ENCODE measurements at places on chromosomes 5 and 9.
A peak's percentile ranks its signal among the peaks of the same experiment; 100 is the strongest.

- DNase-seq = no peak
Observed at GRCh38 chr5:175254155-175254554, 189.8 kb downstream of the DRD1 start.

DNA sequence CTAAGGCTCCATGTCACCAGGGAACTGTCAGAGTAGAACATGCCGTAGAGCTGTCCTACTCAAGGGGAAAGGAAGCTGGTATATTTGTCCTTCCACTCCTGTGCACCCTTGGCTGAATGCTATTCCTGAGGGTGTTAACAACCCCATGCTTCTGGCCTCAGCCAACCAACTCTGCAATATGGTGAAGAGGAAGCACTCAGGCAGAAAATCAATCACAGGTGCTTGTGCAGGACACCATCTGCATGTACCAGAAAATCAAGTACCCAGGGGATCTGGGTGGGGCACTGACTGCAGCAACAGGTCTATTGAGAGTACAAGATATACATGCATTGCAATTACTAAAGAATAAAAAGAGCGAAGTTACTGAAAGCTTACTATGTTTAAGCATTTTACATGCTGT, 51.4 kb upstream of the NEK6 start:
- no peak for DNase-seq

- no peak for DNase-seq
Observed at GRCh38 chr5:76870046-76870445, 20.2 kb downstream of the S100Z start.

GRCh38 chr9:91033797-91034196, 232.2 kb downstream of the SYK start:
- DNase-seq = peak; percentile 12

DNA sequence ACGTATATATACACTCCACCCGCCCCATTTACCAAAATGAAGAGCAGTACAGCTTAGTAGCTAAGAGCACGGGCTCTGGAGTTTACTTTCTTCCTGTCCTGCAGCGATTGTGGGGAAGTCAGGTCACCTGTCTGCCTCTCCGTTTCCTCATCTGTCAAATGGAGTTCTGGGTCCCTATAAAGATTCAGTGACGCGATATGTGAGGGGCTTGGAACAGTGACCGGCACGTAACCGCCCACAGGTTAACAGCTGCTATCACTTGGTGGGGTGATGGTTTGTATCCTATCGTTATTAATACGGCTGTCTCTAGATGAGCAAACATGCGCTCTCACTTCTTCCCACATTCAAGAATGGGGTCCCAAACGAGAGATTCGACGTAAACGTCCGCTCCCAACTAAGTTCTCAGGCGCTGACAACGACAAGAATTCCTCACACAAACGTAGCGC, 426 bp downstream of the FAM114A2 start:
- no peak for DNase-seq

DNA sequence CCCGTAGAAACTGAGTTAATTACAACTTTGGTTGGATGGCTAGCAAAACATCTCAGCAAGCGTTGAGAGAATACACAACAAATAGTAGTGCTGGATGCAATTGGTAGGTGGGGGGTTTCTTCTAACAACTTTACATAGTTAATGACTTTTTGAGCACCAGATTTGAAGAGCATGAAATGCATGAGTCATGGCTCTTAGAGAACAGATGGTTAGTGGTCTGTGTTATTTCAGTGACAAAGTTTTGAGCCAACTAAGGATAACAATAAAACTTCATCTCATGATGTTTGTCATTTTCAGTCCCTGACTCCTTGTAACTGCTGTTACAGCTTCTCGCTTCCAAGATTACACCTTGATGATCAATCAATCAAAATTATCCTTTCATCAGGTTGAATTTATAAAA, 399.0 kb upstream of the BRINP1 start:
- no peak for DNase-seq

GRCh38 chr9:128901822-128902221, 19.0 kb upstream of the PHYHD1 start:
- DNase-seq = no peak

DNA sequence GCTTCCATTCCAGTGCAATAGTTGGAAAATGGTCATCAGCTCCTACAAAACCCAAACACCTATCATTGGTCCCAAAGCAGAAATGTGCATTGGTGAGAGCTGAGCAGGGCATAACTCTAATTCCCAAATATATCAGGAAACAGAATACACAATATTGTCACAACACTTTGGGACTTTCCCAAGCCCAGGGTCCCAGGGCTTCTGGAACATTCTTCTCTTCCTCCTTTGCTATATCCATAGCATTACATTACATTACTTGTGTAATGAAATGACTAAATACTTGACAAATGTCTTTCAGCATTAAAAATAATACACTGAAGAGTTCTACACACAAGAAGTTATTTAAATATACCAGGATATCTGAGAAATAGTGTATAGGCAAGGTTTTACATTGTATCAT, 45.6 kb downstream of the LIX1 start:
- DNase-seq = no peak

GRCh38 chr5:10726913-10727517, 34.0 kb downstream of the DAP start:
- DNase-seq = no peak

DNA sequence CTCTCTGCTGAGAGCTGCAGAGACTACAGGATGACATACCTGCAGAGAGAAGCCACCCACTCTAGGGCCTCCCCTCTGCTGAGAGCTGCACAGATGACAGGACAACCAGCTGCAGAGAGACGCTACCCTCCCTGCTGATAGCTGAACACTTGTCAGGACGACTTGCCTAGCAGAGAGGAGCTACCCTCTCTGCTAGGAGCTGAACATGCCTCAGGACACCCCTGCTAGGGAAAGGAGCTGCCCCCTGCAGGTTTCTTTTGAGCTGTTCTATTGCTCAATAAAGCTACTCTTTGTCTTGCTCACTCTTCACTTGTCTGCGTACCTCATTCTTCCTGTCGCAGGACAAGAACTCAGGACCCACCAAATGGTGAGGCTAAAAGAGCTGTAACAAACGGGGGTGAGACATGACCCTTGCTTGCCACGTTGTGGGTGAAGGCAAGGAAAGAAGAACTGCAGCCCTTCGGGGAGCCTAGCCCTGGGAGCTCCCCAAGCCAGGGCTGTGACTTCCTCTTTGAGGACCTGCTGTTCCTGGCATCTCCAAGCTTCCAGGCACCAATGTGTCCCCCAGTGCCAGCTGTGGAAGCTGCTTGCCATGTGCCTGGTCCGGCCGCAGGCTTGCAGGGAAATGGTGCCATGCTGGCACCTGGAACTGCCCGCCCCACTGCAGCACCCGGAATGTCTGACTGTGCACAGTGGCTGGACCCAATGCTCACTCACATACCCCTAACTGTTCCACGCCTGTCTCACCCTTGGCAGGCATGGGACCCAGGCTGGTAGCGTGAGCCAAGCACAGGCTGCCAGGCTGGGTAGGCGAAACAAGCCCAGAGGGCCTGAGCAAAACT, 5.1 kb upstream of the TESK1 start:
- no peak for DNase-seq

DNA sequence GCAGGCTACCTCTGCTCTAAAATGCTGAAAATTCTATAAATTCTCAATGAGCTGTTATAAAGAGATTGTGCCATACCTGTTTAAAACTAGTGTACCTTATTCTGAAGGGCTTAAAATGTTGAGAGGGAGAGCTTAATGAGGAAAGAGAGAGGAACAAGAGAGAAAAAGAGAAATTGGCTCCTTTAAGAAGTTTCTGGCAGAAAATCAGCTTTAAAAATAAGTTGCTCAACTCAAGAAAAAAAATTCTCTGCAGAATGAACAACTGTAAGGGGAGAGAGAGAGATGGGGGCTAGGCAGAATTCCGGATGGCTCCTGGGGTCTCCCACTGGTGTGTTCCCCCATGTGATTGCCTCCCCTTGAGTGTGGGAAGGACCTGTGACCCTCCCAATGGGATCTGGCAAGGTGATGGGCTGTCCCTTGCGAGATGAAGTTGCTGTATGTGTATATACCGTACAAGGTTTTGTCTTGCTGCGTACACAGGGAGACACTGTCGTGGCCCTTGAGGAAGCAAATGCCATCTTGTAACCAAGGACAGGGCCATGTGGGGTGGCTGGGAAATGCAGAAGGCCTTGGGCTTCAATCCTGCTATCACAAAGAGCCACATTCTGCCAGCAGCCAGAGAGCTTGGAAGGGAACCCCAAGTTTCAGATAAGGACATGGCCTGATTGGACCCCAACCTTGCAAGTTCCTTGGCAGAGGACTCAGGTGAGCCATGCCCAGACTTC, 64.3 kb upstream of the S1PR3 start:
- DNase-seq = no peak

DNA sequence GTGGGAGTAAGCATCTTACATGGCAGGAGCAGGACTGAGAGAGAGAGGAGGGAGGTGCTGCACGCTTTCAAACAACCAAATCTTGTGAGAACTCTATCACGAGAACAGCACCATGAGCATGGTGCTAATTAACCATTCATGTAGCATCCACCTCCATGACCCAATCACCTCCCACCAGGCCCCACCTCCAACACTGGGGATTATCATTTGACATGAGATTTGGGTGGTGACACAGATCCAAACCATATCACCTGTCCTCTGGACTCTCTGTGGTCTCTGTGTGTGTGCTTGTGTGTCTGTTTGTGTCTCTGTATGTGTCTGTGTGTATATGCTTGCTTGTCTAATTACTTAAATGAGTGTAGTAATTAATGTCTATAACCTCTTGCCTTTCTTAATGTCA, 31.1 kb downstream of the SEC61B start:
- no peak for DNase-seq

GRCh38 chr9:2354216-2354615, 267.4 kb upstream of the VLDLR start:
- no peak for DNase-seq

- DNase-seq = no peak
Observed at GRCh38 chr5:161446655-161447054, 99.9 kb downstream of the GABRB2 start.

DNA sequence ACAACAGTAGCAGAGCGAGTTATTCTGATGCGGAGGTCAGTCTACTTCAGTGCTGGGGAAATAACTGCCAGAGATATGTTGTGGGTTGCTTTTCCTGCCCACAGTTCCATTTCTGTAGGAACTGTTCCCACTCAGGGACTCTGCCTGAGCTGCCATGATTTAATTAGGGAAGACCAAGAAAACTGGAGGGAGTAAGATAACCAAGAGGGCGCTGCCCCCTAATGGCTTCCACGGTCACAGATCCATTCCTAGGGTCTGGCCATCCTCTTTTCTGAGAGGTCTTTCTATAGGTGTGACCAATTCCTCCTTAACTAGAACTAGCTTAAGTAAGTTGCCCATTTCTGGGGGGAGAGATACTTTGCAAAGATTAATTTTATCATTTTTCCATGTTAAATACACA, 125.9 kb downstream of the APBA1 start:
- DNase-seq = no peak
